ENCODE measurements at places on chromosomes 7 and 10.

GRCh38 chr7:21773326-21773725, 172.4 kb downstream of the CDCA7L start:
- DNase-seq = no peak

GRCh38 chr10:47241256-47241655, 58.7 kb upstream of the GDF10 start:
- no peak for DNase-seq

DNA sequence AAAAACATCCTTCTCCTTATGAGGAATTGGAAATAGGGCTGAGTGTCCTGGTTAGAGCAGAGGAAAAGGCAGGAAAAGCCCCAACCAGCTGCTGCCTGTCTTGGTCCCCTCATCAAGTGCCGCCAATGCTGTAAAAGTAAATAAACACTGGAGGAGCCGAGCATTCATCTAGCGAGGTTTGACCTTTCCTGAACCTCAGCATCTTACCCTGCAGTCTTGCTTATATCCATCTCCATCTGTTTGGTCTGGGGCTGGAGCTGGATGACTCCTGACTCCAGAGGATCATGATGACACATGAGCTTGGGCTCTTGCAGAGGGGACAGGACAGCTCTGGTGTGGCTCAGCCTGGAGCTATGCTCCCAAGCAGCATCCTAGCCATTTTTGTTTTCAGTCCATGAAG, 501.1 kb downstream of the TNS3 start:
- DNase-seq = no peak

DNA sequence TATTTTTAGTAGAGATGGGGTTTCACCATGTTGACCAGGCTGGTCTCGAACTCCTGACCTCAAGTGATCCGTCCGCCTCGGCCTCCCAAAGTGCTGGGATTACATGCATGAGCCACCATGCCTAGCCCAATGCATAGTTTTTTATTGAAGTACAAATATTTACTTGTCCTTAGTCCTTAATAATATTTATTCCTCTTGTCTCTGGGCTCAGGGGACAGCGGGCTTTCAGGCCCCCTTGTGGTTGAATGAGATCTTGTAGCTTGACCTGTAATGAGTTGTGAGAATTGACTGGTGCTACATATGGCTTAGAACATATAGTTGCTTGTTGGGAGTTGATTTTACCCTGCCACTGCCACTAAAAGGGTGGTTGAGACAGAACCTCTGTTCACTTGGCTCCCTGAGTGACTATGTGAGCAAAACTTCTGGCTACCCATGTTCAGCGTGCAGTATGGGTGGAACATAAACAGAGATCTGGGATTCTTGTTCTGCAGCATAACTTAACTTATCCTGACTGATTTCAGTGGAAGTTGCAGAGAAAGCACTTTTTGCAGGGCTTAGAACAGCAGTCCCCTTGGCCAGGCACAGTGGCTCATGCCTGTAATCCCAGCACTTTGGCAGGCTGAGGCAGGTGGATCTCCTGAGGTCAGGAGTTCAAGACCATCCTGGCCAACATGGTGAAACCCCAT, 14.9 kb downstream of the CCL26 start:
- DNase-seq = no peak

DNA sequence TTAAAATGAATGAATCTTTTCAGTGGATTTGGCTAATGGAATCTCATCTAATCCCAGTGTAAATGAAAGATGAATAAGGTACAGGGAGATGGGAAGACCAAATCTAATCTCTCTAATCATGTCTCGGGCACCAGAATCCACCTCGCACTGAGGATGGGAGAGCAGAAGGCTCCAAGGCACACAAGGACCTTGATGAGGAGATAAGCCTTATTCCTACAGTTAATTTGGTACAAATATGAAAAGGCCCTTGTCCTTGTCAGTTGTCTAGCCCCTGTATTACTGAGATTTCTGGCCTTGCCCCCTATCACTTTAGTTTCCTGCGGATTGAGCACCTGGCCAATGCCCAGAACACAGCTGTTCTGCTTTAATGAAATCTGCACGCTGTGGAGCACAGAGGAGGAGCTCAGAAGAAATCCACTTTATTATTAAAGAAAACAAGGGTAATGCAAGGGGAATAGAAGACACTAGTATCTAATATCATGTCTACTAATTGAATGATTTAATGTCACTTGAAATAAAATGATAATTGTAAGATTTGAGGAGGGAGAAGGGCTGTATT, 321.4 kb upstream of the HGF start:
- DNase-seq = no peak

GRCh38 chr10:43821103-43821502, 172.4 kb upstream of the ZNF32 start:
- DNase-seq = no peak

GRCh38 chr10:43221419-43222209, 45.3 kb downstream of the RASGEF1A start:
- DNase-seq = no peak

DNA sequence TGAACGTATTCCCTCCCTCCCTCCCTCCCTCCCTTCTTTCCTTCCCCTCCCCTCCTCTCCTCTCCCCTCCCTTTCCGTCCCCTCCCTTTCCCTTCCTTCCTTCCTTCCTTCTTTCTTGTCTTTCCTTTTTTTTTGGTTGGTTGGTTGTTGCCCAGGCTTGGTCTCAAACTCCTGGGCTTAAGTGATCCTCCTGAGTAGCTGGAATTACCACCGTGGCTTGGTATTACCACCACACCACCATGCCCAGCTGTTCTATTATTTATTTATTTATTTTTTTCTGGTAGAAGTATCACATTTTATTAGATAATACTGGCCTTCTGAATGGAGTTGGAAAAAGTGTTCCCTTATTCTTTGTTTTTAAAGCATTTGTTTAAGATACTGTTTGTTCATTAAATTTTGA, 95.9 kb downstream of the PHF14 start:
- no peak for DNase-seq

GRCh38 chr7:137313201-137313600, 30.3 kb downstream of the PTN start:
- no peak for DNase-seq

Measured in epithelial cell of prostate (primary cell).